GM12865 (cell line): ENCODE measurements at places on chromosomes 13 and 19.

DNA sequence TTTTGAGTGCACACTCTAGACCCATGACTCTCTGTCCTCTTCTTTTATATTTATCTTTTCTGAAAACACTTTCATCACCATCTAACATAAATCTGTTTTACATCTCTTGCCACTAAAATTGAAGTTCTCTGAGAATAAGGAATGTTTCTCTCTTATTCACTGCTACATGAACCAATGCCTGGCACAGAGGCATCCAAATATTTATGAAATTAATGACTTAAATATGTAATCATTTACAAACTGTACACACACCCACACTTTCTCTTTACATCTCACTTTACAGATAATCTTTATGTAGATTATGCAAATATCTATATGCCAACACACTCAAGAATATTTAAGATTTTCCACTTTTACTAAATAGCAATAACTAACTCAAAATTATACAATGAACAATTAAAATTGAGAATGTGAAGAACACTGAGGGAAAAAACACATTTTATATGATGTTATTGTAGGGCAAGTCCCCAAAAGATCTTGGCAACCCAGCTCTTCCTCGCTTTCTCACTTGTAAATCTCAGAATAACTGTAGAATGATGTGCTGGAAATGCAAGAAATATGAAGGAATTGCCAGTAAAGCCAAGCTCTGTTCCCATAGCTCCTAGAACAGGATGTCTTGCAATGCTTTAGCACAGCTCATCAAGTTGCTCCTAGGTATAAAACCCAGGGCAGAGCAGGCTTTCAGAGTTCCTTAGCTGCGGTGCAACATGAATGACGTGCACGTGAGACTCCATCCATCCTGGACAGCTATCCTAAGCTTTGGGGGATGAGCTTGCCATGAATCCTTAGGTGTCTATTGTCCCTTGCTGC, 50.7 kb downstream of the UGGT2 start:
- no peak for DNase-seq

GRCh38 chr13:111877906-111878305, 189.0 kb upstream of the SOX1 start:
- no peak for DNase-seq

- peak; percentile 5 for DNase-seq
These were observed 618.3 kb upstream of the PCDH20 start for GRCh38 chr13:62033934-62034333.

GRCh38 chr19:46718157-46718933, 1.4 kb upstream of the PRKD2 start:
- peak; percentile 89 for DNase-seq

DNA sequence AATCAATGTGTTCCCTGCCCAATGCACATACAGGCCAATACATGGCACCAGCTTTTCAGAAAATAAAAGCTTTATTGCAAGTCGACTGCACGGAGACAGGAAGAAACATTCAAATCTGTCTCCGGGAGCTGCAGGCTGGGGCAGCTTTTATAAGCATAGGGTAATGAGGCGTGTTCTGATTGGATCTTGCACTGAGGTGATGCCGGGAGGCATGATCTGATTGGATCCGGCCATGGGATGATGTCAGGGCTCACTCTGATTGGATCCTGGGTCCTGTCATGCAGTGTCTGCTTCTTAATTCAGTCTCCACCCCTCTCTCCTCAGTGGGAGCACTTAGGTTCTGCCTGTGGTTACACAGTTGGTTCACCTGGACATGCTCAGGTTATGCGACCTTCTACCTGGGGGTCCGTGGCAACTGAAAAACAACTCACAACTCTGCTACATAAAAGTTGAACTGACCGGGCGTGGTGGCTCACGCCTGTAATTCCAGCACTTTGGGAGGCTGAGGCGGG, 11.8 kb upstream of the FBN3 start:
- peak; percentile 69 for DNase-seq

DNA sequence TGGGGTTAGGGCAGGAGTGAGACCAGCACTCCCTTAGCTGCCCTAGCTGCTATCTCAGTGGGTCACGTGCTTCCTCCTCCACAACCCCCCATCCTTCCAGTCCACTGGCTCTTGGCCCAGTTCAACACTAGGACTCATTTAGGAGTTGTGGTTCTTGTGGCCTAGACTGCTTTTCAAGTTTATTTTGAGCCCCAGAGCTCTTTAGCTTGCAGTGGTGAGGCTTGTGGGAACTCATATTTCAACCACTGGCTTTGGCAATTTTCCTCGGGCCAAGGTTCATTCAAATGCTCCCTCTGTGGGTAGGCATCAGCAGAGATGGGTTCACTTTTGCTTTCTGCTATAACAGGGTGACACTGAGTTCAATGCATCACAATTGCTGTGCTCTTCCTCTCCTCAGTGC, 436.2 kb upstream of the SLITRK5 start:
- no peak for DNase-seq

GRCh38 chr13:83377491-83377890, 504.8 kb downstream of the SLITRK1 start:
- no peak for DNase-seq

DNA sequence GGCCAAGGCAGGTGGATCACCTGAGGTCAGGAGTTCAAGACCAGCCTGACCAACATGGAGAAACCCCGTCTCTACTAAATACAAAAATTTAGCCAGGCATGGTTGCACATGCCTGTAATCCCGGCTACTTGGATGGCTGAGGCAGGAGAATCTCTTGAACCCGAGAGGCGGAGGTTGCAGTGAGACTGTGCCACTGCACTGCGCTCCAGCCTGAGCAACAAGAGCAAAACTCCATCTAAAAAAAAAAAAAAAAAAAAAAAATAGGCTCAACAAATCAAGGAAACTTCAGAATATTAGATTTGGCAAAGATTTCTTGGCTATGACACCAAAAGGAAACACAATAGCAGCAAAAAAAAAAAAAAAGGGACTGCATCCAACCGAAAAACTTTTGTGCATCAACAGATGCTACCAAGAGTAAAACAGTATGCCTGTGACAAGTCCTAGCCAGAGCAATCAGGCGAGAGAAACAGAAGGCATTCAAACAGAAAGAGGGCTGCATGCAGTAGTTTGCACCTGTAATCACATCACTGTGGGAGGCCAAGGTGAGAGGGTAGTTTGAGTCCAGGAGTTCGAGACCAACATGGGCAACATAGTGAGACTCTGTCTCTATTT, 23.8 kb downstream of the ZNF160 start:
- DNase-seq, result no peak

DNA sequence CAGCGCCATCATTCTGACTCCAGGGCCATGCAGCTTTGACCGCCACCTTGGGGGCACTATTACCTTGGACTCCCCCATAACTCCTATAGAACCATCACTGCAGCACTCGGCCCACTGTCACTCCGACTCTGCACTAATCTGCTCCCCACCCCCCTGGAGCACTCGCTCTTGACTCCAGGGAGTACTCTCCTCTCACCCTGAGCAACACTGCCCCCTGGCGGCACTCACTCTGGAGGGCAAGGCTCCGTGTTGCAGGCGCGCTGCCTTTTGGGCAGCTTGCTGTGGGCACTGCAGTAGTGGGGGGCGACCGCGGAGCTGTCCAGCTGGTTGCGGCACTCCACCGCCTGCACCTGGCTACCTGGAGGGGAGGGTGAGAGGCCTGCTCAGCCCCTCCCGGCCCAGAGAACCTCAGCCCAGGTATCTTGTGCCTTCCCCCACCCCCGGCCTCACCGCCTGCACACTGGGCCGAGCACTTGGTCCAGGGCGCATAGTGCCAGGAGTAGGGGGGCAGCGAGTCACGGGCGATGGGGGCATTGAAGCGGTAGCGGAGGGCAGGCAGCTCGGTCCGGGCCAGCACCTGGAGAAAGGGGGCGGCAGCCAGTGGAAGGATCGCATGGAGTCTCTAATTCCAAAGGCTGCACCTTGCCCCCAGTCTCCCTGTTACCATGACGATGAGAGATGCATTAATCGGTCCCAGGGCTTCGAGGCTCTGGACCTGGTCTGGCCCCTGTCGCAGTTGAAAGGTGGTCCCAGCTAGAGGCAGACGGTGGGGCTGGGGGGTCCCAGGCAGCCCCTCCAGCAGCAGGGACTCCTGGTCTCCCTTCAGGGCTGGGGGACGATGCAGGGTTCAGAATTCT, 8.9 kb upstream of the MYO1F start:
- peak; percentile 64 for DNase-seq

GRCh38 chr19:56594783-56595547, at the start of gene ZNF71:
ZNF71 (plus strand) TSS chr19:56595302; CDS start chr19:56601559, 6,257 bp downstream.
- DNase-seq, result peak; percentile 91

GRCh38 chr13:113002206-113002912, 33.3 kb downstream of the MCF2L start:
- no peak for DNase-seq

DNA sequence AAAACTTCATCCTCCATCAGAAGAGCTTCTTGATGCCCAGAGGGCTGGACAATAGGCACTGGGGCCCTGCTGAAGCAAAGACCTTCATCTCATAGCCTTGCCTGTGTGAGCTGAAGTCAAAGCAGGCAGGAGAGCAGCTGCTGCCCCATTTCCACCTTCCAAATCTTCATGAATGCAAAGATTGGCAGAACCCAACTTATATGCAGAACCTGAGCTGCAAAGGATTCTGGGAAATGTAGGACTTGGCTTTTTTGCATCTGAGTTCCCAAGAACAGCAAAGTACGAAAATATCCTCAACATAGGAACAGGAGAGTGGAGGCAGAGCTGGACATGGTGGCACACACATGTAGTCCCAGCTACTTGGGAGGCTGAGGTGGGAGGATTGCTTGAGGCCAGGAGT, 30.8 kb downstream of the CKM start:
- no peak for DNase-seq

DNA sequence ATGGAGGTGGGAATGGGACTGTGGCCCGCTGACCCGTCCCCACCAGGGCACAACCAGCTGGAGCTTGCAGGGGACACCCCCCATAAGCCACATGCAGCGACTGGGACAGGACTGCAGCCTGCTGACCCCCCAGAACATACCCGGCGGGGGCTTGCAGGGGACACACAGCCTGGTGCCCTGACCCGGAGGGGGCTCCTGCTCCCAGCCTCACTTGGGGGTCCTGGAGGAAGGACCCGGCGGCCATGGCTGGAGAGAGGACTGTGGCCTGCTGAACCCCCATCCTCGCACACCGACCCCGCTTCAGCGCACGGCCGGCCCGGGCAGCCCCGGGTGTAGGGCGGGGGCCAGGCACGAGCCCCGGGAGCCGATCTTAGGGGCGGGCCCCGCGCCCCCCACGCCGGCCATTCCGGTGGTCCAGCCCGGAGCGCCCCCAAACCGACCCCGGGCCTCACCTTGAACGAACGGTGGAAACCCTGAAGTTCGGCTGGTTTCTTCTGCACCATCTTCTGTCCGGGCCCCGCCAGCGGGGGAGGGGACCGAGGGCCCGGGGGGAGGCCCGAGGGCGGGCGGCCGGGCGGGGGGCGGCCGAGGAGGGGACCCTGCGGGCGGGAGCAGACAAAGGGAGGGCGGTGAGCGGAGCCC, 574 bp downstream of the MKNK2 start:
- no peak for DNase-seq

GRCh38 chr13:32022311-32022710, 9.3 kb upstream of the FRY start:
- no peak for DNase-seq

- DNase-seq, result no peak
These were observed 72.2 kb downstream of the RASA3 start for GRCh38 chr13:114059946-114060860.

- DNase-seq, result peak; percentile 66
These were observed 5.0 kb upstream of the ONECUT3 start for GRCh38 chr19:1748115-1748872.

DNA sequence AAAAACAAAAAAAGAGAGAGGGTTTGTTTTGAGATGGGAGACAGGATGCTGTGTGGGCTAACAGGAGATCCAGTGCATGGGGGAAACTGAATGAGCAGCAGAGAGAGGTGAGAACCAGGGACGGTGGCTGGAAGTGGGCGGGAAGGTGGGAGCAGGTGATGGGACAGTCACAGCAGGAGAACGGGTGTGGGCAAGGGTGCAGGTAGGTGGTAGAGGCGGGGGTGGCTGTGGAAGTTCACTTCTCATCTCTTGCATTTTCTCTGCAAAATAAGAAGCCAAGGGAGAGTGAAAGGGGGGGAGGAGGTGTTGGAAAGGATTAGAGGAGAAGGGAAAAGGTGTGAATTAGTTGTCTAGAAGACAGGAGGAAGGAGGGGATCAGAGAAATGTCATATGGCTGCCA, 21.9 kb downstream of the FBXO17 start:
- no peak for DNase-seq

- no peak for DNase-seq
These were observed 380.1 kb downstream of the EFNB2 start for GRCh38 chr13:106155411-106155810.

DNA sequence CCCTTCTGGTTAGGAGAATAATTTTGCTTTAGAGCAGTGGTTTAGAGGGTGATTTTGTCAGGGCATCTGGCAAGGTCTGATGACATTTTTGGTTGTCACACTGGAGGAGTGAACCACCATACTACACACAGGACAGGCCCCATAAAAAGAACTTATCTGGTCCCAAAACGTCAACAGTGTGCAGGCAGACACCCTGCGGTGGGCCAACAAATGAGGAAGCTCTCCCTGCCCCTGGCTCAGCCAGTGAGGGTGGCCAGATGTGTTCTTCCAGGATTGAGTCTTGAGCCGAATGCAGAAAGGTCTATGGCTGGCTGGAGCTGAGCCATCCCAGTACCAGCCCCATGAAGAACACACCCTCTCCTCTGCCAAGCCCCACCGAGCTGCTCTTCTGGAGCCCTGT, 149.2 kb downstream of the MIPEP start:
- no peak for DNase-seq

DNA sequence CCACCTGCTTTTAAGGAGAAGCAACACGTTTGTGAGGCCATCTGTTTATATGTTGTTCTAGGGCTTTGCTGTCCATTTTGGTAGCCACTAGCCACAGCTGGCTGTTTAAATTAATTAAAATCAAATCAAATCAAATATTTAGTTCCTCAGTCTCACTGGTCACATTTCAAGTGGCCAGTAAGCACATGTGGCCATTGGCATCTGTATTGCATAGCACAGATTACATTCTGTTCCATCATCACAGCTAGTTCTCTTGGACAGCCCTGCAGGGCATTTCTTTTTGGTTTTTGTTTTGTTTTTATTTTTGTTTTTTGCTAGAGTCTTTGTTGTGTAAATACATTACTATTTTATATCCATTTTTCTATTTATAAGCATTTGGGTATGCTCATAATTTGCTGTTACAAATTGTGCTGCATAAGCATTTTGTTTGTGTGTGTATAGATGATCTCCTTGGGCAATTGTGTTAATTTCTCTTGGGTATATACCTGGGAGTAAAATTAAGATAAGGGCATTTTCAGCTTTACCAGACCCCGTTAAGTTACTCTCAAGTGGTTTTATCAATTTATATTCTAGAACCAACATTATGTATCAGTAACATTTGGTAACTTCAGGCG, 31.3 kb downstream of the SAE1 start:
- no peak for DNase-seq

GRCh38 chr13:112455476-112456059, 79.4 kb downstream of the SPACA7 start:
- DNase-seq, result no peak

DNA sequence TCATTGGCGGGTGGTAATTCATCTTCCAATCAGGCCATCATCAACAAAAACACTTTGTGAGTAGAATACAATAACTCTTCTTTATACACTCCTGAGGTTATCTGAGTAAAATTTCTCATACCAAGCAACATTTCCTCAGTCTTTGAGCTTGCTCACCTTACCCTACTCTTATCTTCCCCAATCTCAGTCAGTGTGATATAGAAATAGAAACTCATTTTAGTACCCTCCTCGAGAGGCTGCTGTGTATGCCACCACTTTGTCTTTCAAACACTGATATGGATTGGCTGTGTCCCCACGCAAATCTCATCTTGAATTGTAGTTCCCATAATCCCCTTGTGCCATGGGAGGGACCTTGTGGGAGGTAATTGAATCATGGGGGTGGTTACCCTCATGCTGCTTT, 209.7 kb downstream of the RBM26 start:
- DNase-seq, result no peak
